ENCODE measurements at places on chromosomes 7 and 10. TPM values are rescaled to one million over a fixed set of nuclear protein-coding genes. Genes with fewer than 3 reads are reported as not detected.

The AKR1D1 gene
- not detected for total RNA-seq

The FAM24B gene
- 10.1 TPM for total RNA-seq

The PON3 gene
- not detected for total RNA-seq

The RAPGEF5 gene
- 0.24 TPM for total RNA-seq

The LIPF gene
- 1.7 TPM for total RNA-seq

The PKD2L1 gene
- total RNA-seq = 0.13 TPM

The ZNRF2 gene
- total RNA-seq = 19.4 TPM

Data from myocyte (in vitro differentiated cells).